ENCODE measurements at places on chromosomes 12 and 14.
A peak's percentile ranks its signal among the peaks of the same experiment; 100 is the strongest.

GRCh38 chr14:34711169-34711568 is 3.2 kb downstream of the CFL2 start:
- no peak for DNase-seq

- no peak for DNase-seq
Observed at GRCh38 chr12:23221066-23221465, 596.1 kb downstream of the ETNK1 start.

DNA sequence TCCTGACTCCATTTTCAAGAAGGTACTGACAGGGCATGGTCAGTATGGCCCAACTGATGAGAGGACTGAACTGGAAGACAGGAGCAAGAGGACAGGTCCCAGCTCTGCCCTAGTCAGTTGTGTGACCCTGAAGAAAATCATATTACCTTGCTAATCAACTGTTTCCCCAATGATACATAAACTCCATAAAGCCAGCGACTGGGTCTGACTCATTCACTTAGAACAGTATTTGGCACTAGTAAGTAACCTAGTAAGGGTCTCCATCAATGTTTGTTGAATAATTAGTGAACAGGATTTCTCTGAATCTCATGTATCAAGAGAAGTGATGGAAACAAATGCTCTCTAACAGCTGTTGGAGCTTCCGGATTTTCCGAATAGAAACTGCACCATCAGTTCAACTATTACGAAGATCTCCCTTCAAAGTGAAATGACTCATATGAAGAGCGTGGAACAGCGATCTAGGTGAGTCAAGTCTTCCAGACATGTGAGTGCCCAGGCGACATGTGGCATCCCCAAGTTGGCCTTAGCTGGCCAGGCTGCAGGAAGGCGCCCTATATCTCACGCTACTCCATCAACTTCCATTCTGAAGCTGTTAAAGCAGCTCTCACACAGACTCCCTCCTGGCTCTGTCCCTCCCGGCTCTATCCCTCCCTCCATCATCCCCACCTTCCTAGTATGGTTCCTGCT is 94.5 kb downstream of the TTC7B start:
- DNase-seq, result no peak

GRCh38 chr12:62288328-62288727 is 28.1 kb downstream of the USP15 start:
- no peak for DNase-seq

GRCh38 chr12:85155791-85156190 is 119.6 kb downstream of the LRRIQ1 start:
- DNase-seq, result no peak

GRCh38 chr12:105948331-105948730 is 190.4 kb downstream of the NUAK1 start:
- no peak for DNase-seq

DNA sequence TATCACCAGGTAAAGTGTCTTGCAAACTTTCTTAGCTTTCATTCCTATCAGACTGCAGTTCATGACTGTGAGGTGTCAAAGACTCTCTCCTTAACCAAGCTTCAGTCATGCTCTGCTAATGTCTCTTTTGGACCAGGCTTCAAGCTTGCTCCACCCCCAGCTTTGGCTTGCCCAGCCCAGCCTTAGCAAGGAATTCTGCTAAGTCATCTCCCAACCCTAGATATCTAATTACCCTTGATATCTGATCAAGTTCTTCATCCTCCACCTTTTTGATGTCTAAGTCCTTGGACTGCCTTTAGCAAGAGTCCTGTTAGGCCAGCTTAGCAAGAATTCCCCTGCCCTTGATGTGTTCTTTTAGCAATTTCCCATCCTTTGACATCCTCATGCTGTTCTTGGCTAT is 108.9 kb upstream of the FGD4 start:
- DNase-seq, result no peak

GRCh38 chr12:26122061-26122680 is 2.7 kb downstream of the BHLHE41 start:
- DNase-seq, result peak; percentile 30

- DNase-seq, result no peak
Observed at GRCh38 chr14:91063119-91063518, 2.7 kb upstream of the RPS6KA5 start.

DNA sequence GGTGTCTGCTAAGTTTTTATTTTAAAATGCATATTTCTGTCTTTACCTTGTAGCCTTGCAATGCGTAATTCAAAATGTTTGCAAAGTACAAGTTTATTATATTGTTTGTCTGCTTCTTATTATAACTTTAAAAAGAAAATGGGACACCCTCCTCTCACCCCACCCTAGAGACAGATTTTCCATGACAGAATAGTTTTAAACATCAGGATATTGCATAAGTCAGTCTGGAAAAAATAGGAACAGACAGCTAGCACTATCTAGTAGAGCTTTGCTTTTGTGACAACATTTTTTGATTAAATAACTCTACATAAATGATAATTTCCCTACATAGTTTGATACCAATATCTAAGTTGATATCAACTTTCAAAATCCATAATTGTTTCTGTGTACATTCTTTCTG is 71.3 kb downstream of the PDE3A start:
- DNase-seq, result no peak

DNA sequence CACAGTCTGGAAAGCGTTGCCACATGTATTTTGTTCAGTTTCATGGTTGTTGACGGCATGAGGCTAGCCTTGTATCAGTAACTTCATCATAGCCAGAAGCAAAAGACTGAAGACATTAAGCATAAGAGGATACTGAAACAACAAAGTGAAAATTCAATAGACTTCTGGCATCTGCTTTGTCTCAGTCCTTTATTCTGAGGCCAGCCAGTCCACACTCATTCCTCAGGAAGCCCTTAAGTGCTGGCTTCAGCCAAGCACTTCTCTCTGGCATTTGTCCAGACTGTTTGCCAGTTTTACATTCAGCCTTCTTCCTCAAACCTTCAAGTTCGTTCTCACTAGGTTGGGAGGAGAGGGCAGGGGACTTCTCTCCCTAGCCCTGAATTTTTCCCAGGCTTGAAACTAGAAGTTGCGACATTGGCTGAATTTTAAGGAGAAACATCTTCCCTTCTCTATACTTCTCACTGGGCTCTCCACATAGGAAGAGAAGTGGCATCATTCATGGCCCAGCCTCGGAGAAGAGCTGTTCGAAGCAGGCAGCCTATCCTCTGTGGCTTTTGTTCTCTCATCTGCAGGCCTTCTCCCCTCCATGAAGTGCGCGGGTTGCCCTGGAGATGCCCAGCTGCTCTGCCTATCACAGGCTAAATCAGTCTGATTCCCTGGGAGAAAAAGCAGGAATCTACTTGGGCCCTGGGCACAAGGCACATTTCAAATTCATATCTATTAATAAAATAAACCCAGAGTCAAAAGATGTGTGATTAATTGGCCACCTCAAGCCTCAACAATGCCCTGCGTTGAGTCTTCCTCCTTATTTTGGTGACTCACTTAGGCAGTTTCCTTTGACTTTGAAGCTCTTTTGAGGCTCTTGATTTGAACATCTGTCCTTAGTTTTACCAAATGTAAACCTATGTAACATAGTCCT is 130.9 kb upstream of the PLEKHA5 start:
- no peak for DNase-seq

GRCh38 chr14:40623643-40624042 is 983.0 kb upstream of the LRFN5 start:
- no peak for DNase-seq

GRCh38 chr14:69262516-69262915 is 2.6 kb downstream of the GALNT16 start:
- no peak for DNase-seq

DNA sequence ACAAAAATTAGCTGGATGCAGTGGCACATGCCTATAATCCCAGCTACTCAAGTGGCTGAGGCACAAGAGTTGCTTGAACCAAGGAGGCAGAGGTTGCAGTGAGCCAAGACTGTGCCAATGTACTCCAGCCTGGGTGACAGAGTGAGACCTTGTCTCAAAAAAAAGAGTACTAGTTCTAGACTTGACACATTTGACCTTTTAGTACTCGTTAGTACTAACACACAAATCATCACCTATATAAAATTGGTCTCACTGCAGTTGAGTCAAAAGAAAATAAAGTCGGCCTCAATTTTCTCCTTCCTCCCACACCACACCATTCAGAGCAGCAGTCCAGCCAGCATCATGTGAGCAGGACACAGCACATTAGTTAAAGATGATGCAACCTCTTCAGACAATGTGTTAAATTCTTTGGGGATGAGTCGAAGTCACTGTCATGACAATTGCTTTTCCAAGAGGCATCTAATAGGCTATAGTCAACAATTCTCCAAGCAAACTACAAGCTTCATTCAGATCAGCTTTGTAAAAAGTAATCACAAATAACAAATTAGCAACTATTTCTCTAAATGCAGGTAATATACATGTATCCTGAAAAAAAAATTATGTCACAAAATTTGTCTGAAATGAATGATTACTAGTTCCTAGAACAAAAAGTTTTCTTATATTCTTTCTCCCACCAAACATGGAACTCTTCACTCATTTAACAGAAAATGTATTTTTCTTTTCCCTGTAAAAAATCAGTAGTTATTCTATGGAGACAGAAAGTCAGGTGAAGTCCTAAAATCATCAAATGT is 55.6 kb downstream of the CLIP1 start:
- no peak for DNase-seq
